NCI-H510A treated with DMSO at 0.1 percent for 48 hours (cell line): ENCODE measurements at places on chromosomes 2 and 18.
A peak's percentile ranks its signal among the peaks of the same experiment; 100 is the strongest.

DNA sequence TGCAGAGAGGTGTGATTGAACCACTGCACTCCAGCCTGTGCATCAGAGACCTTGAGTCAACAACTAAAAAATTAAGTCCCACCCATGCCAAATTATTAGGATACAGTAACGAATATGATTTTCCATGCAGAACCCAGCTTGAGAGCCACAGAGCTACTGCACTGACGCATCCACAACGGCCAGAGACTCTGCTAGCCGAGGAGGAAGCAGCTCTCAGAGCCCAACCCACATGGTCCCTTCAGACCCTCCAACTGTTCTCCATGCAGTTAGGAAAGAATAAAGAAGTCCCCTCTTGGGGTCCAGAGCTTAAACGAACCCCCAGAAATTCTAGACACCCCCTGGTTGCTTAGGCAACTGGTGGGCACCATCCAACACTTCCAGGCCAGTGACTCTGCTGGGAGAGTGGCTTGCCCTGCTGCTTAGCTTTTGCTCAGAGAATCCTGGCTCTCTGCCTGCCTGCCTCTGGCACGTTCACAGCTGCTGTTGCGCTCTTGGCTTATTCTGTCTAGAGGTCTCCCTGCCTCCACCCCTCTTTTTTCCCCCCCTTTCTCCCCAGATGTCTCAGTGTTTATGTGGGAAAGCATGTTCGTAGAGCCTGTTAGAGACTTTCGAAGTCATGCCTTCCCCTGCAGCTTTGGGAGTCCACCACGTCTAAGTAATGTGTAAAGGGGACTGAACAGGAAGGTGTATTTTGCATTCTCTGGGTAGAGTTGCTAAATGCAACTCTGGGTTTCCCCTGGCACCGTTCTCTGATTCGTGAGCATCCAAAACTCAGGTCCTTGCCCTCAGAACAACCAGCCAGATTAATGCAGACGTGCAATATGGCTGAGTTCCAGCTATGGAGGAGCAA, 26.0 kb upstream of the SP3 start:
- no peak for DNase-seq

DNA sequence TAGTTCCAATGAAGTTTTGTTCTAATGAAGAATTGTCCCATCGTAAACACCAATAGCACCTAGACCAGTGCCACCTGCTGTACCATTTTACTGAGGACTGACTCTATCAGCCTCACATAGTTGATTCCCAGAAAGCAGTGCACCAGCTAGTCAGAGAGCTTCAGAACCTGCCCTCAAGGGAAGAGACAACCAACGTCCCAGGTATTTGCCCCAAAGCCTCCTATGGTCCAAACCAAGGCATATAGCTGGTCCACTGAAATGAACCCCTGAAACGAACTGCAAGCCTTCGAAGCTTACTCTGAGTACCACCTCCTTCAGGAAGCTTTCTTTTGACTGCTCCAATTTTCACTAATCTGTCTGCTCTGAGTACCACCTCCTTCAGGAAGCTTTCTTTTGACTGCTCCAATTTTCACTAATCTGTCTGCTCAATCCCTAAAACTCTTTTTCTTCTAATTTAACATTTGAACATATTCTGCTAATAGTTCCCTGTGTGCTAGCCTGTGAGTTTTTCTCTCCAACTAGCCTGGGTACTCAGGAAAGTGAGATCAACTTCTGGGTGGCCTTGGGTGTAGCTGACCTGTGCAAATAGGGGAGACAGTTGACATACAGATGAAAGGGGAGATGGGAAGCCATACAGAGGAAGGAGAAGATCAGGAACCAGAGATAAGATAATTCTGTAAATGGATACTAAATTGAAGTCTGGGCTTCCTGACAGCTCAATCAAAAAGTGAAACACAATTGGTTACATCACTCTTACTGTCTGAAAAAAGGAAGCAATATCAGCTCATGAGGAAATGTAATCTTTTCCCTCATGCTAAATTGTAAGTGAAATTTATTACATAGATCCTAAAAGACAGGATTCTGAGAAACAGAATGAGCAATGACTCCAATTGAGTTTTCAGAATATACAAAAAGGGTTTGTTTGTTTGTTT, 33.5 kb upstream of the EML4 start:
- DNase-seq: no peak

DNA sequence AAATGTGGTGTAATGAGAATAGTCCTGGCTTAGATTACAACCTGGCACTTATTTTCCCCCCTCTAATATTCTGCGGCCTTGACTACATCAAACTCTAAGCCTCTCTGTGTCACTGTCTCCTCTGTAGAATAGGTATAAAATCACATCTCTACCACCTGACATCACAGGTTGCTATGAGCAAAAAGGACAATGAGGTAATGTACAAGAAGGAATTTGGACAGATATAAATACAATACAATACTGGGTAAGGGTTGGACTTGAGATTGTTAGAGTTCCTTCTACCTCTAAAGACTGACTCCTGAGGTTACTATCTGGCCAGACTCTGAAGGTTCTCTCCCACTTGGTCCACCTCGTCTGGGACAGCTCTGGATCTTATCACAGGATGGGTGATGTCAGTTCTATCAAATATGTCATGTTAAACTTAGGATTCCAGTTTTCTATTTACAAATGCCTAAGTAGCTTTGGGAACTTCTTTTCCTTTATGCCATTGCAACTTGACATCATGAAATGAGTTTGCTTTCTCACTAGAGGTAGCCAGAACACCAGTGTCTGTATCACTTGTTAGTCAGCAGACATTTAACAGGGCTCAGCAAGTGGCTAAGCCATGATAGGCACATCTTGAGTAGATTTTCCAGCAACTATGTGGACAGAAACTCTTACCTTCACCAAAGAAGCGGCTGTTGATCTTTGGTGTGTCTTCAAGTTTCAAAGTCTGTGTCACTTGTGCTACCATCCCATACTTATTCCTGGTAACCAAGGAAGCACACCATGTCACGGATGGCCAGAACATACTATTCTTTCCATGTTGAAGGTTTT, 9.5 kb downstream of the APOB start:
- no peak for DNase-seq

- DNase-seq: no peak
These were observed 240.9 kb downstream of the MYCN start for GRCh38 chr2:16181062-16181740.

DNA sequence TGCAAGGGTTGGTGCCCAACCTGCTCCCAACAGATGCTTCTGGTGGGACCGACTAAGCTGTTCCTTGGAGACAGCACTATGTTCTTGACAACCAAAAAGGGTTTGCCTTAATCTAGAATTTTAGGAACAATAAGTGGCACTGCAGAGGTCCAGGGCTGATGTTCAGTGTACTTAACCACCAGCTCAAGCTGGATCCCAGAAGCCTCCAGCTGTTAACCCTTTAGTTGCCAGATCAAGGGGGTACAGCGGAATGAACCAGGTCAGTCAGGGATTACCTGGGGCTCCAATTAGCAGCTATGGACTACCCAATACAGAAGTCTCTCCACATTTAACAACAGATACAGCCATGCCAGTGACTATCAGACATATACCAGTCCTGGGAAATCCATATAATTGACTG, 3.5 kb downstream of the GPR75 start:
- DNase-seq: no peak

DNA sequence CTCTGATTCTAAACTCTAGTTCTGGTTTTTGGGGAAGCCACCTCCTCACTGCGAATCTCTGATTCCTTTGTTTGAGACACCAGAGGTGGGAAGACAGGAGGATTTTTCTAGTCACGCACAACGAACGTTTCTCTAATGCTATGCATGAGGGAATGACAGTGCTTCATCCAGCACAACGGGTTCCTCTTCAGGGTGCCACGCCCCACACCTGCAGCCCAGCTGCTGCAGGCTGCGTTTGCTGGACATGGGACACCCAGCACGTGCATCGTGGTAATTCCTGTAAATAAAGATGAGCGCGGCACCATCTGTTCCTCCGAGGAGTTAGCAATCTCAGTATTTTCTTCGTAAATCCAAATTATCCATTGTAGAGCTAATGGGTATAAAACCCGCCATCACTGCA, 37.5 kb upstream of the TPO start:
- DNase-seq: peak; percentile 18

GRCh38 chr2:150630587-150631235, 143.2 kb upstream of the RND3 start:
- DNase-seq: no peak

GRCh38 chr18:36281936-36282335, 15.6 kb upstream of the FHOD3 start:
- no peak for DNase-seq

DNA sequence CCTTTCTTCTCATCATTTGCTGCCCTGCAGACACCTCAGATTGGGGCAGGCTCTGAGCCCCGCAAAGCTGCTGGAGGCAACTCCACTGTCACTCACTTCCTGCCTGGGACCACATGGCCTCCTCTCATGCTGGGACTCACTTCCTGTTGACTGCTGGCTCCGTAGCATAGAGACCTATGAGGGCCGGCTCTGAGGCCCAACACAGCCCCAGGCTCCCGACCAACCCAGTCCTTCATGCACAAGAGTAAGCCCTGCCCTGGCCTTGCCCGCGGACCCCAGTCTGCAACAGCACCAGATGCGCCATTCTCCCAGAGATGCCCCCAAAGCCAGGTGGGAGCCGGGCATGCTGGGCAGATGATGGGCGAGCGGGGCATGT, 55.7 kb downstream of the DNMT3A start:
- peak; percentile 24 for DNase-seq

- no peak for DNase-seq
These were observed 13.4 kb upstream of the HRH4 start for GRCh38 chr18:24446953-24447538.

DNA sequence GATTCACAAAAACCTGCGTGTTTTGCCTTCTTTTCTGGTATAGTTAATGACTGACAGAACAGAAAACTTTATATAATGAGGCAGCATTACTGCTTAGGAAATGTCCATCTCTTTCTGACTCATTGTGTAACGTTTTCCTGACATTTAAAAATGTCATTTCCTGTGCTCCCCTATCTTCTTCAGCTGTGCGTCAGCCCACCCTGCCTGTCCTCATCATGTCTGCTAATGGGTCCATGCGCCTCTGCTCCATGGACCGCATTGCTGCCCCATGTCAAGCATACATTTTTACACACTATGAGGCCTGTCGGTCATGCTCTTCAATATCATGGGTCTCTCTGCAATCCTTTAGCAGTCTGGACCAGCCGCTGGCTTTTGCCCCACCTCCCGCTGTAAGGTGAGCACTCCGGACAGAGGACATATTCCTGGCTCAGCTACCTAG, 234.3 kb downstream of the CDCA7 start:
- DNase-seq: no peak

DNA sequence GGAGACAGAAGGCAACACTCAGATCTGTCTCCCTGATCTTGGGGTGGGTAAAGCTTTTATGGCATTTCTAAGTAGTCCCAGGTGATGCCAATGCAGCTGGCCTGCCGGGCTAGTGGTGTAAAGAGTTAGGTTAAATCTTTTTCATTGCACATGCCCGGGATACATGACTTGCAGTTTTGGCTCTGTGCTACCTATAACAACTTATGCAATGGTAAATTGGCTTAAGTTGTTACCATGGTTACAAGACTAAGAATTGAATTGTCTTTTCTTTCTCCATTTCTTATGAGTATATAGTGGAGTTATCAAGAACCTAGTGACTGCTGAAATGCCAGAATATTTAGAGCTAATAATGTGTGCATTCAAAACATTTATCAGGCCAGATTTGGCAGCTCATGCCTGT, 5.3 kb upstream of the FAM110C start:
- no peak for DNase-seq

GRCh38 chr2:153971855-153972254, 100.1 kb downstream of the GALNT13 start:
- DNase-seq: no peak

- DNase-seq: no peak
These were observed 118.8 kb downstream of the MGAT5 start for GRCh38 chr2:134372611-134373131.

- DNase-seq: no peak
These were observed 25.9 kb upstream of the GPR45 start for GRCh38 chr2:105215586-105216192.

DNA sequence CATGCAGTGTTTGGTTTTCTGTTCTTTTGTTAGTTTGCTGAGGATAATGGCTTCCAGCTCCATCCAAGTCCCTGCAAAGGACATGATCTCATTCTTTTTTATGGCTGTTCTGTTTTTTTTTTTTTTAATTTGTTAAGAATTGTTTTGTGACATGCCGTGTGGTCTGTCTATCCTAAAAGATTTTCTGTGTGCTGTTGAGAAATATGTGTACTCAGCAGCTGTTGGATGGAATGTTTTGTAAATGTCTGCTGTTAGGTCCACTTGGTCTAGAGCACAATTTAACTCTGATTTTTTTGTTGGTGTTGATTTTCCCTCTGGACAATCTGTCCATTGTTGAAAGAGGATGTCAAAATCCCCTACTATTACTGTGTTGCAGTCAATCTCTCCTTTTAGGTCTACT, 80.4 kb upstream of the WDR75 start:
- no peak for DNase-seq

DNA sequence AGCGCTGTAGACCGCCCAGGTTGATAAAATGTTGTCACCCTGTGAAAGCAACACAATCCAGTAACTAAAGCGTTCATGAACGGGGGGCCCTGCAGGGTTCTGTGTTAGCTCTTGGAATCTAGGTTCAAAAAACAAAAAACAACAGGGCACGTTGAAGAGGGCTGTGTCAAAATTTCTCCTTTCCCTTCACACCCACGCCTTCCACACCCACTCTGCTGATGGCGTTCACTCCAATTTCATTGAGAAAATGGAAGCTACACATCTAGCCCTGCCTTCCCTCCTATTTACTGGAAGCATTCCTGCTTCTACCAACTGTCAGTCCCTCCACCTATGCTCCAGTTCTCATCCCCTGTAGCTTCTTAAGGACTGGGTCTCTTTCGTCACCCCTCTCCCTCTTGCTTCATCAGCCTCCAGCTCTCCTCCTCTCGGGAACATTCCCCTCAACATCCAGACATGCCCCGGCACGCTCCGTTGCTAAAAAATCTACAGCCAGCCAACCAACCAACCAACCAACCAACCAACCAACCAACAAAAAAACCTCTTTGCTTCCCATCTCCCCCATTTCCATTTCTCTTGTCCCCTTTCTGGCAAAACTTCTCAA, 98.4 kb upstream of the SP3 start:
- DNase-seq: no peak

DNA sequence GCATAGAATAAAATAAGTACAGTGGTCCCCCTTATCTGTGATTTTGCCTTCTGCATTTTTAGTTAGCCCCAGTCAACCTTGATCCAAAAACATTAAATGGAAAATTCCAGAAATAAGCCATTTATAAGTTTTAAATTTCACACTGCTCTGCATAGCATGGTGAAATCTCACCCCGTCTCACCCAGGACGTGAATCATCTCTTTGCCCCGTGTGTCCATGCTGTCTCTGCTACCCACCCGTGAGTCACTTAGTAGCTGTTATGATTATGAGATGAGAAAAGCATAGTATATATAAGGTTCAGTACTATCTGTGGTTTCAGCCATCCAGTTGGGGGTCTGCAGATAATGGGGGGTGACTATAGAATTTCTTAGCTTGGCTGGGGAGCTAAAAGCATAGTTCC, 67.3 kb downstream of the RHBDD1 start:
- no peak for DNase-seq

- no peak for DNase-seq
These were observed 88.8 kb downstream of the CDC42EP3 start for GRCh38 chr2:37582481-37583220.
